ENCODE measurements at places on chromosomes 3 and 15.

GRCh38 chr15:73806698-73807483, 53.7 kb upstream of the INSYN1 start:
- DNase-seq = no peak

DNA sequence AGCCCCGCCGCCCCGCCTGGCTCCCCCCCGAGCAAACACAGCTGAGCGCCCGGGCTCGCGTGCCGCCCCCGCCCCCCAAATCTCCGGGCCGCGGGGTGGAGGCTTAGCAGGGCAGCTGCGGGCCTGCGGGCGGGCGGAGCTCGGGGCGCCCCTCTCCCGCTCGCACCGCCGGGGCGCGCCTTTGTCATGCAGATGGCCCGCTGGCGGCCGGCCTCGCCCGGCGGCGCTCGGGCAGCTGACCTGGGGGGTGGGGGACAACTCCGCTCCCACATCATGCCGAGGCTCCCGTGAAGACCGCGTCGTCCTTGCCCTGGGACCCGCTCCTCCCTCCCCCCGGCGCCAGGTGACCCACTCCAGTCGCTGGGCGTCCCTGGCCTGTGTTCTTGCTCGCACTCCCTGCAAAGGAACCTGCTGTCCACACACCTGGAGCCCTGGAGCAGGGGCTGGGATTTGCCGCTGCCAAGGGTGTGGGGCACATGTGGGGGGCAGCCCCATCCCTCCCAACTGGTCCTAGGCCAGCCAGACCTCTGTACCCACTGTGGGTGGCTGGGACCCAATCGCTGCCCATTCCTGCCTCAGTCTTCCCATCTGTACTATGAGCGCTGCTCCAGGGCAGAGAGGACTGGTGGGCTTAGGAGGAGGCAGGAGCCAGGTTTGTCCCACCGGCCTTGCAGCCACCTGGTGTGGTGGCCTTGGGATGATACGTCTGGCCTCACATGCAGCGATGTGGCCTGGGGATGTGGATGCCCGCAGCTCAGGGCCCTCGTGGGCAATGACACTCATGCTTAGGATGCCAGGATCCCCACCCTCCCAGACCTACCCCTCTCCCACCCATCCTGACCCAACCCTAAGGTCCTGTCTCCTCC, 33.5 kb downstream of the DNAJB8 start:
- DNase-seq = no peak

GRCh38 chr15:52343831-52344230, 48.2 kb upstream of the MYO5C start:
- DNase-seq = no peak

- DNase-seq = no peak
These were observed 7.7 kb downstream of the DUOXA2 start for GRCh38 chr15:45121706-45122417.

- DNase-seq = no peak
These were observed 243.2 kb upstream of the RGMA start for GRCh38 chr15:93332168-93332553.

Measured in activated CD4-positive, alpha-beta memory T cell treated with anti-CD3 and anti-CD28 coated beads, Interleukin-2, amount 10 ng/mL, durations not matched to agents 7 days and 5 days (primary cell).